NCI-H2171 treated with DMSO at 0.1 percent for 48 hours (cell line): ENCODE measurements at places on chromosomes 16 and 17.

DNA sequence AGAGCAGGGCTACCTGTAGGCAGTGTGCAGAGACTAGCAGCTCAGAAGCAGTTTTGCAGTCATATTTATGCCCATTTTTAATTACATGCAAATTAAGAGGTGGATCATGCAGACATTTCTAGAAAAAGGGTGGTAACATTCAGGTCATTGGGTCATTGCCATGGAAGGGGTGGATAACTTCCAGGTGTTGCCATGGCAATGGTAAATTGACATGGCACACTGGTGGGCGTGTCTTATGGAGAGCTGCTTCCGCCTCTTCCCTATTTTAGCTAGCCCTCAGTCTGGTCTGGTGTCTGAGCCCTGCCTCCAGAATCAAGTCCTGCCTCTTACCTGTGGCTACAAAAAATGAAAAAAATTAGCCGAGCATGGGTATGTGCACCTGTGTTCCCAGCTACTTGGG lies 2.8 kb upstream of the DNAI2 start:
- no peak for DNase-seq

GRCh38 chr17:3729881-3730280 lies 6.2 kb downstream of the HASPIN start:
- peak; percentile 32 for DNase-seq

- peak; percentile 50 for DNase-seq
These were observed 800 bp upstream of the NME4 start for GRCh38 chr16:396199-396598.

GRCh38 chr17:75824666-75825065 lies 19.5 kb downstream of the UNC13D start:
- DNase-seq, result no peak
